ENCODE measurements at places on chromosomes 2 and 18. TPM values are rescaled to one million over a fixed set of nuclear protein-coding genes. Genes with fewer than 3 reads are reported as not detected.

- no peak for DNase-seq
Observed at GRCh38 chr2:14423145-14423906, 209.2 kb upstream of the LRATD1 start.

DNA sequence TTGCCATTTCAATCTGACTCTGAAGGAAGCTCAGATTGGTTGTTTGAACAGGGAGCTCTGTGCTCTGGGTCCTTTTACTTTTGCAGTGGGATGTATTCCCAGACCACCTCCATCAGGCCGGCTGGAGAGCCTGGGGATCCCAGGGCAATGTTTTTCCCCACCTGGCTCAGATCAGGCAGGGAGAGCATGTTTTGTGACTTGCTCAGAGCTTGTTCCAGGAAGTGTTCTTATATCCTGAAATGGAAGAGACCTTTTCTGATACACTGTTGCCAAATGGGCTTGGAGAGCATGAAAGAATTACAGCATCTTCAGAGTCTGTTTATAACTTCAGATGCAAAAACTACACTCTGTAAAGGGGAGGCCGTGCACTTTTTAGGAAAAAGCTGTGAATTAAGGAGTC, 56.0 kb downstream of the LIPG start:
- DNase-seq, result no peak

GRCh38 chr18:46343931-46344372, 239.8 kb downstream of the HAUS1 start:
- peak; percentile 44 for DNase-seq

- no peak for DNase-seq
Observed at GRCh38 chr2:16678964-16679363, 13.3 kb upstream of the CYRIA start.

UGT1A10 gene
- total RNA-seq, result not detected

Measured in bronchial epithelial cell (primary cell).